Stimulated activated CD4-positive, alpha-beta T cell treated with anti-CD3 and anti-CD28 coated beads, Interleukin-2, amount 100 ng/mL, for 24 hours (primary cell): ENCODE measurements at places on chromosomes 6 and 20.
A peak's percentile ranks its signal among the peaks of the same experiment; 100 is the strongest.

GRCh38 chr6:87473419-87473903 lies 687 bp downstream of the SLC35A1 start:
- no peak for DNase-seq

GRCh38 chr6:83952830-83953229 lies 80.7 kb upstream of the MRAP2 start:
- no peak for DNase-seq

- no peak for DNase-seq
Observed at GRCh38 chr6:158031381-158032353, 50.0 kb downstream of the SYNJ2 start.

DNA sequence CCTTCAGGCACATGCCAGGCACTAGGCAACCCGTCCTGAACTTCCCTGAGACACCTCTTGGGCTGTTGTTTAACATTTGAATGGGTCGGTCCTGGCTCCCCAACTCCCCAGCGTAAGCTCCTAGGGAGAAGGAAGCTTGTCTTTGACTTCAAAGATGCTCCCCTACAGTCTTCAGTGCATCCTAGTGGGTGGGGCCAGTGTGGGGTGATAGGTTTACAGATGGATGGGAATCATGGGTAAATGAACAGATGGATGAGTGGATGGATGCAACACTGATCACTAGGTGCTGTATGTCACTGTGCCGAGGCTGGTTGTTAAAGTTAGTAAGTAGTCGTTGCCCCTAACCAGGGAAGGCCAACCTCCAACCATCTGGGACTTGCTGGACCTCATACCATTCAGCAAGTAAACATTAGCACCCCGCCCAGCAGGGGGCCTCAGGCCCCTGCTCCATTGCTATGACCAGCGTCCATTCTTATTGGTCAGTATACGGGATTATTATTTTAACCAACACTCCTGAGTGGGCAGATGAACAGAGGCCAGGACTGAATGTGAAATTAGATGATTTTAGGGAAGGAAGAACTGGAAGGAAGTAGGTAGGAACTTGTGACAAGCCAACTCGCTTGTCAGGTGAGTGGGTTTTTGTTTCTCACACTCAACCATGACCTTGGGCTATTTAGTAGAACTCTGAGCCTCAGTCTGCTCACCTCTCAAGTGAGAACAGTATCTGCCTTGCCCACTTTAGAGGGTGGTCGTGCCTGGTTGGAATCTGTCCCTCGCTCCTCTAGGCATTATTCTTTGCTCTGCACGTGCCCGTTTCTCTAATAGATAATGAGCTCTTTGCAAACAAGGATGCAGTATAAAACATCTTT lies 82.9 kb upstream of the FOXP4 start:
- peak; percentile 33 for DNase-seq

DNA sequence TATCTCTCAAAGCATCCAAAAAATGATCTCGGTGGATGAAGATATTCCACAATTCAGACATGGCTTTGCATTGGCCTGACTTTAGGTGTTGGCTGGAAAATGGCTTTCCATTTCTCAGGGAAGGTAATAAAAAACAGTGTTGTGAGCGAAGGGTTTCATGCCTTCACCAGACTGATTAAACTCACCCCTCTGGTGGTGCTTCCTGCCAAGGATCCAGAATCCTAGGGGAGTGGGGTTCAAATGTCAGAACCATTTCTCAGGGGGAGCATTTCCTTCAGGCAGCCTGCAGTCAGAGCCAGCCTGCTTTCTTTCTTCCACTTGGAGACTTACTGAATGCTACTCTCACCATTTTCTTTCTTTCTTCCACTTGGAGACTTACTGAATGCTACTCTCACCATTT lies 45.7 kb upstream of the SMIM28 start:
- DNase-seq, result no peak

GRCh38 chr6:136677822-136678221 lies 114.5 kb downstream of the MAP3K5 start:
- no peak for DNase-seq

GRCh38 chr6:15386110-15386755 lies 140.4 kb downstream of the JARID2 start:
- DNase-seq, result no peak

- DNase-seq, result no peak
Observed at GRCh38 chr6:55058682-55059081, 115.6 kb upstream of the HCRTR2 start.

DNA sequence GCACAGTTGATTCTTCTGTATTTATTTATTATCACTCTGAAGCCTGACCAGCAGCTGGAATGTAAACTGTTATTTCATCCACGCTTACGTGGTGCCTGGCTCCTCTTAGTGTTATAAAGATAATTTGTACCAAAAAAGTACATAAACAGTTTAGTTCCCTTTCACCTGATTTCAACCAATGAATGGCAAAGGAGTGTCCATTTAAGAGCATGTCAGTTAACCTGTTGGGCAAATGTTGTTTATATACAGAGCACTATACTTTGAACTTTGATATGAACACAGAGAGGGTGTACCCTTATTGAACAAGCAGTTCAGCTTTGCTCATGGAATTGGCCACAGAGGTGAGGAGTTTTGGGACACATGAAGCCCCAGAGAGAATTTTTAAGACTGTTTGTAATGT lies 7.2 kb upstream of the CTCFL start:
- no peak for DNase-seq
